ENCODE measurements at places on chromosomes 16 and 17.

DNA sequence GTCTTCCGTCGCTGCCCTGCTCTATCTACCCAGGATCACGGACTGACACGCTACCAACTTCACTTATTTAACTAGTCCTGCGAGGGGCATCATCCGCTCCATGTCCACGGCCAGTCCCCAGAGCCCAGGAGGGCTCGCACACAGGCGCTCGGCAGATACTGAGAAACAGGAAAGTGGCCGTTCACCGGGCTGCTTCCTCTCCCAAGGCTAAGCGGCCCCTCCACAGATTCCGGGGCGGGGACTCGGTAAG is 388 bp downstream of the OXLD1 start:
- no peak for DNase-seq

- DNase-seq, result no peak
Observed at GRCh38 chr16:78125112-78125844, 25.8 kb downstream of the WWOX start.

DNA sequence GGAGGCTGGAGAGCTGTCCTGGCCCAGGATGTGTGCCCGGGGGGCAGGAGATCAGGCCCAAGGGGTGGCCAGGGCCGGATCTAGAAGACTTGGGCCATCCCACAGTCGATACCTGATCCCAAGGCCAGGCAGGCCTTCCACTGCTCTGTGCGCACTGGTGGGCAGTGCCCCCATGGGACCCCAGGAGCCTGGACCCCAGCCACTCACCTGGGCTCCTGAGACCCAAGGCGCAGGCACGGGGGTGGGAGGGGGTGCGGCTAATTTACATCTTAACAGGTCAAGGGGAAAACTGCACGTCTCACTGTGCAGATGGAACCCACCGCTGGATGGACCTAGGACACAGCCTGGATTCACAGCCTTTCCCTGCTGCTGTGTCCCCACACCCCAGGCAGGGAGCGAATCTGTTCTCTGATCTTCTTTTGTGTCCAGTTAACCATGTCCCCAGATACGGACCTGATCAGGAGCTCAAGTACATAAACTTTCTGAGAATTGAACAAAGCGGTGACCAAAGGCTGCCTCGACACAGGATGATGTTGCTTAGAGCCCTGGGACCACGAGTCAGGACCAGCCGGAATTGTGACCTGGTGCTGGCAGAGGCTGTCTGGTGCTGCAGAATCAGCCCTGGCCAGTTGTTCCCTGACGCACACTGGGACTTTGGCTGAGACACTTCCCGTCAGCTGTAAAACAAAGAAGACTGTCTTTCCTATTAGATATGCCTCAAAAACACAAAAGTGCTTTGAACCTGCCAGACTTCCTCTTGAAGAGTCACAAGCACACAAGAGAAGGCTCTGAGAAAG is 60.6 kb downstream of the TNFRSF13B start:
- DNase-seq, result no peak

DNA sequence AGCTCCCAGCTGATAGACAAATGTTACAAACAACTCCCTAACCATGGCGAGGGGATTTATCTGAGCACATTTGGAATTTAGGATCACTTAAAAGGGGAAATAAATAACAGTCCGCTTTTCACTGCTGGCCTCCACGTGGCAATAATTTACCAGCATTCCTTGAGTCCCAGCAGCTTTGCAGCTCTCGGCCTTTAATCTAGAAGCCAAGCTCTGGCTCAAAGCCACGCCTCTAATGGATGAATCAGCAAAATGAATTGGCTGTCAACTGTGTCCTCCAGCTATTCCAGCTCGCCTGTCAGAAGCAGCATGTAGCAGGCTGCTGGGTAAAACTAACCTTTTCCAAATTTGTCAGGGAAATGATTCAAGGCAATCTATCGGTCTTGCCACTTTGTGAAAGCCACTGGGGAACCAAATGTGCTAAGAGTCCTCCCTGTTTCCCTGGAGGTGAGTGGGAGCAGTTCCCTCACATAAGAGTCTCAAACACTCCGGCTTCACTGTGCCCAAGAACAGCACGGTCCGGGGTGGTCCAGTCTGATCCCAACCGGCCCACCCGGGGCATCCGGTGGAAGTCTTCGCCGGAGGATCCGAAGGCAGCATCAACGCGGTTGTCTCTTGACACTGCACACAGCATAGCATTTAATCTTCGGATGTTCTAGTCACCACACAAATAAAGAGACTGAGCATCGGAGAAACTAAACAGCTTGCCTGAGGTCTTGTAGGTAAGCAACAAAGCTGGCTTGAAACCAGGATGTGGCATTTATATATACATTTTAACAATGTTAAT is 143.3 kb downstream of the PARN start:
- DNase-seq, result no peak

GRCh38 chr17:42617956-42618431 is 8.5 kb downstream of the TUBG1 start:
- DNase-seq, result peak; percentile 38

DNA sequence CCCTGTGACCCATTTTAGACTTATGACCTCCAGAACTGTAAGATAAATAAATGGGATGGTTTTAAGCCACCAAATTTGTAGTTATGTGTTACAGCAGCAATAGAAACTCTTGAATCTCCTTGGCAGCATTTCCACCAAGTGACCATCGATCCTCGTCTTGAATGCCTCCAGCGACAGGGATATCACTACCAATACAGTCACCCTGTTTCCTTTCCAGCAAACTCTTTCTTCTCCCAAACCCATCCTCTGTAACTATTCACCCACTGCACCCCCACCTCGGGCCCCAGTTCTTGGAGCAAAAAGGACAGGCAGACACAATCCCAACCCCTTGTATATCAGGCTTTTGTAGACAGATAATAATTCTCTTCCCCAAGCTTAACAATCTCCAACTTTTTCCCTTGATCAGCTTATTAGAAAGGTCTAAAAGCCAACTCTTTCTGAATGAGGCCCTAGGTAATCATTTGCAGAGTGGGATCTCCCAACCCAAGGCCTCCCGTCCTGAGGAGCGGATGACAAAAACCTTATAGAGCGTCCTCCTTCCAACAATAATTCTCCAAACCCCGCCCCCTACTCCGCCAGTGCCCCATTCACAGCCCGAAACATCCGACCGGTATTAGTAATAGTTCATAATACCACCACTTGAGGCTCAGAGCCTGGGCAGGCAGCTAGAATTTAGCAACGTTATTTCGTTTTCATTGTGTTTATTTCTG is 14.7 kb upstream of the PLLP start:
- DNase-seq, result no peak

- no peak for DNase-seq
Observed at GRCh38 chr17:33390479-33391176, 97.5 kb upstream of the ASIC2 start.

DNA sequence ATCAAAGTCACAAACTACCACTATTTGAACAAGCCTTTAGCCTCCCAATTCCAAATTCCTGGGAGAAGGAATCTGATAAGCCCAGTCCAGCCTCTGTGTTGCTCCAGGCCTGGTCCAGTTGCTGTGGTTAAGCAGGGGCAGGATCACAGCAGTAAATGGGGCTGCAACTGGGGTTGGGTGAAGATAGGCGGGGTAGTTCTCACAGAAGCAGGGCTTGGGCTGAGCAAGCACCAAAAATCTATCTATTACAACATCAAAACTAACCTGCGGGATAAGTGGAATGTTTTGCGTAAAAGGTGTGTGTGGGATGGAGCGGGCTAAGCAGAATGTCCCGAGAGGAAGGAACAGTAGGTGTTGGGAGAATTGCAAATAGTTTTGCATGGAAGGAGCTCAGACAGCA is 23.0 kb upstream of the RNF135 start:
- DNase-seq, result no peak

GRCh38 chr16:8632675-8633182 is 11.2 kb downstream of the METTL22 start:
- DNase-seq, result no peak

DNA sequence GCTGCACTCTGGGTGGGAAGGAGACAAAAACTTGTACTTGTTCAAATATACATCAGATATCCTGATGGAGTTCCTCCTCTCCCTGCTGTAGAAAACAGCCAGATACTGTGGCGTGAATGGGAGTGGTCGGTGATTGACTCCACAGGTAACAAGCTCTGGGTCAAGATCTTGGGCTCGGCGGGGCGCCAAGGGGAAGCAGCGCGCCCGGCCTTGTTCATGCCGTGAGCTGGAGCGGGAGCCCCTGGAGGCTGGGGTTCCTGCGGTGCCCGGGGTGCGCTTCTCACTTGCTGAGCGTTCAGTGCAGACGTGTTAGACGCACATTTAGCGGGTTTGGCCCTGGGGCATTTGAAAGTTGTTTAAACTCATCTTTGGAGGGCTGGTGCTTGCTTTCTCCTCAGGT is 44.4 kb downstream of the BANP start:
- no peak for DNase-seq

DNA sequence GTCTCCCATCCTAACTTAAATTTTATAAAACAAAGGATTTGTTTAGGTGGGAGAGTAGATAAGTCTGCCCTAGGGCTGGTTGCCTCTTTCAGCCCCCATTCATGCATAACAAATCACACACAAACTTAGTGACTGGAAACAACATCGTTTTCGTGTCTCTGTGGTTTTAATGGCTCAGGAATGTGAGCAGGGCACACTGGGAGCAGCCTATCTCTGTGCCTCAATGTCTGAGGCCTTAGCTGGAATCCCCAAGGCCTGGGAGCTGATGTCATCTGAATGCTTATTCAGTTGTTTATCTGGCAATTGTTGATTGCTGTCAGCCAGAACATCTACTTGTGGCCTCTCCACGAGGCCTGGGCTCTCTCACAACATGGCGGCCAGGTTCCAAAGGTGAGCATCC is 101.9 kb upstream of the HSBP1 start:
- no peak for DNase-seq

DNA sequence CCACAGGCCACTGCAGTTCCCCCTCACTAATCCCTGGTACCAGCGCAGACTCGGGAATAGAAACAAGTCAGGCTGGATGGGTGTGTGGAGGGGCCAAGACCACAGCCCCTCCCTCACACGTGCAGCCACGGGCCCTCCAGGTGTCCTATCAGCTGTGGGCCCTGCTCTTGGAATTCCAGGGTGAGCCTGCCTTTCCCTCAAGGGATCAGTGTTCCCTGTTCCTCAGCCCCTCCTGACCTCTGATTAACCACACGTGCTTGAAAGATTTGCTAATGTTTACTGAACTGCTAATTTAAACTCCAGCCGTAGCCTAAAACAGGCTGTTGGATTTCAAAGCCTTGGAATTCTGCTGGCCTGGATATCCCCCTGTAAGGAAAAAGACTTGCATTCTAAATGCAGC is 146.4 kb downstream of the SOCS1 start:
- no peak for DNase-seq

- peak; percentile 99 for DNase-seq
Observed at GRCh38 chr16:30761928-30762902, at the start of the genes CFAP119 and RNF40. Gene CFAP119, minus strand, starts transcription at chr16:30762062. Its CDS starts 314 bp downstream, at chr16:30761748. Gene RNF40, plus strand, starts transcription at chr16:30762322. Its CDS starts 224 bp downstream, at chr16:30762546.

GRCh38 chr17:31585280-31585630 is 193.8 kb downstream of the RAB11FIP4 start:
- no peak for DNase-seq

DNA sequence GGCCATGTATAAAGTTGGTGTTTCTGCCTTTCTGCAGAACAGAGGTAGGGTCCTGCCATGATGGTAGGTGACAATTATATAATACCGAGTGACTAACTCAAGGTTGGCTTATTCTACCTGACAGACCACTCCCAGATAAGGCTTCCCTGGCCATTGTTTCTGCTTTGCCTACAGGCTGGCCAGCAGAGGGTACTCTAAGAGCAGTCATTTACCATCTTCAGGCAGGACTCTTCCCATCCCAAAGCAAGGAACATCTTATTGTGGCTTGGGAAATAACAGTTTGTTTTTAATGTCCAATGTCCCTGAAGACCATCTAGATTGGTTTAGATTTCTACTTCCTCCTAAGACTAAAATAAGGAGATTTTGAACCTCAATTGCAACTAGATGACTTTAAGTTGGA is 74.1 kb downstream of the SNX11 start:
- no peak for DNase-seq

- no peak for DNase-seq
Observed at GRCh38 chr16:56334761-56335160, 90.6 kb downstream of the AMFR start.

Data from GM10248 (cell line).